ENCODE measurements at places on chromosomes 5 and 9.

DNA sequence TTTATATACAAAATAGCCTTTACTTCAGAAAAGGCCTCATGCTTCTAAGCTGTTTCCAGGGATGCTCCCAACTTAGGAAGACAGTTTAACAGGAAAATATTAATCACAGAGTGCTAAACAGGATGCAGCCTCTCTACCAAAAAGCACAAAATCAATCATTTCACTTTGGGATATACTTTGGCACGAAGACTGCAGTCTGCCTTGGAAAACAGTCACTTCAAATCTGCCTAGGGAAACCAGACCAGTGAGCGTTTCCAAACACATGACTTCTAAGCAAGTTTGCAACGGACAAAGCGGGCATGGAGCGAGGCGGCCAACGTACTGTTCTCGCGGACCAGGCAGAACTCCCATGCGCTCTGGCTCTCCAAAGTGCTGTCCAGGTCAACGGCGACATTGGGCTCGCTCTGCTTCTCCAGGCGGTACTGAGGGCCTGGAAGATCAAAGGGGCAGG is 201.0 kb downstream of the MAPKAP1 start:
- no peak for DNase-seq

- no peak for DNase-seq
Measured at GRCh38 chr9:114371973-114372917, 15.5 kb downstream of the AKNA start.

GRCh38 chr5:116881921-116882531 is 307.4 kb upstream of the SEMA6A start:
- DNase-seq = no peak

- no peak for DNase-seq
Measured at GRCh38 chr9:110249603-110250002, 6.7 kb downstream of the TXN start.

GRCh38 chr5:8993031-8993430 is 552.8 kb downstream of the SEMA5A start:
- DNase-seq = no peak
